ENCODE measurements at places on chromosomes 1 and 21.

- no peak for DNase-seq
Measured at GRCh38 chr1:181768211-181768929, 285.1 kb downstream of the CACNA1E start.

DNA sequence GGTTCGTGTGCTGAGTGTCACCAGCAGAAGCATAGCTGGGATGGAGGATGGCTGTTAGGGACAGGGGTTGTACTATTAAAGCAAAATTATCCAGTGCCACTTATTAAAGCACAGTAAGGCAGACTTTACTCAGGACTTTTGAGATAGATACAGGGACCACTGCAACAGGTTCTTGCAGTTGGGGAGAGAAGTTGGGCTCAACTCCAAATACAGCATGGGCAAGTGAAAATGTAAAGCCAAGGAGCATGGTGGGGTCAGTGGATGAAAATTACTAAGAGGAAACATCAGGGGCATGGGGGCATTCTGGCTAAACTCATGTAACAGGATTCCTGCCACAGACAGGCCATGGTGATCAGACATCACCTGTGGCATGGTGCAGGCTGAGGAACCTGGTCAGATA, 15.0 kb upstream of the REN start:
- DNase-seq, result no peak

DNA sequence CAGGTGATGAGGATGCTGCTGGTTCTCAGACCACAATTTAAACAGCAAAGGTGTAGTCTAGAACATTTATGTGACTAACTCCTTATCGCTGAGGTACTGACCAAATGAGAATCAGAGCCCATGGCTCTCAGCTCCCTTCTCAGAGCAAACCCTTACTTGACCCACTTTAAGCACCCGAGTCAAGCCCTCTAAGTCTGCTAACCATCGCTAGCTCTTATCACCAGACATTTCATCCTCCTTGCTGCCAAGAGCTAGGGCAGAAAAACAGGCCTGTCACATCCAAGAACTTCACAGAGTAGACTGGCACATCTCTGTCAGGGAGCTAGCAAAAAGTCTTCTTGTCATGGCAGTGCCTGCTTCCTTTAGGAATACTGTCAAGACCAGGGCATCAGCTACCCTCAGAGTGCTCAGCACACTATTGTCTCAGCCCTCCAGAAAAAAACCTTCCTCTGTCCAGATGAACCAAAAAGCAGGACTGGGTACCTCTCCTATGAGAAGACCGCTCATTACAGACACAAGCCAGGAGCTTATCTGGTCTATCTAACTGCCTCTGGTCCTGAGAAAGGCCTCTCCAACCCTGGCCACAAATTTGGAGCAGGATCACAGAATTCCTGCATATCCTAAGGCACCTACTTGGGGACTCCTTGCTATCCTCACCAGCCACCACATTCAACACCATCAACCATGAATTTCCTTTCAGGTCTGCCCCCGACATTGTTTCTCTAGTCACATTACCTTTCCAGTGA, 26.2 kb downstream of the ERI3 start:
- no peak for DNase-seq

DNA sequence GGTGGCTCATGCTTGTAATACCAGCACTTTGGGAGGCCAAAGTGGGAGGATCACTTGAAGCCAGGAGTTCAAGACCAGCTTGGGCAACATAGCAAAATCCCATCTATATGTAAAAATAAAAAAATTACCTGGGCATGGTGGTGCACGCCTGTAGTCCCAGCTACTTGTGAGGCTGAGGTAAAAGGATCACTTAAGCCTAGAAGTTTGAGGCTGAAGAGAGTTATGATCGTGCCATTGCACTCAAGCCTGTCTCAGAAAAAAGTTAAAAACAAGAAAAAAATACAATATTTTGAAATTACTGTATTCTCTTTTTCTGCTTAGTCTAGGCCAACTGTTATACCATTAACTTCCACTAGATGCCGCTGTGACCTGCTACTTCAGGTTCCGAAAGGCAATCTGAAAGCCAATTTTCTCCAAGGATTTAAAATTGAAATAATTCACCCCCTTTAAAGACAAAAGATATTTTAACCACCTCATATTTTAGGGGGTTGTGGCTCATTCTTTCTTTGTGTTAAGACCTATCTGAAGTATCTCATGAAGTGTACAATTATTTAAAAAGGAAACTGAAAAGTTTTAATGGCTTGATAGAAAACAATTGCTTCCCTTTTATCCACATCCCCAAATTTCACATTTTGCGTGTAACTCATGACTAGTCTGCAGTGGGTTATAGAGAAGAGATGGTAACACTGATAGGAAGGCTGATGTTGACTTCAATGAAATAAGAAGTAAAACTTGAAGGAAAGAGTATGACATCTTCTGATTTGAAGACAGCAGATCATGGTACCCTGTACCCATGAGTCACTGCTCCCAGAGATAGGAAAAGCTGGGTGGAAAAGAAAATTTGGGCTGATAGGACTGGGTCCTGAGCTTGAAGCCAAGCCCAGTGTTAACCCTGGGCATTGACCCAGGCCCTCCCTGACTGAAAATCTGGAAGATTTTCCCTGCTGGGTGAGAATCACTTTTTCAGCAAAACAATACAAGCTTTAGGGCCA, 24.4 kb upstream of the CLDN14 start:
- no peak for DNase-seq

DNA sequence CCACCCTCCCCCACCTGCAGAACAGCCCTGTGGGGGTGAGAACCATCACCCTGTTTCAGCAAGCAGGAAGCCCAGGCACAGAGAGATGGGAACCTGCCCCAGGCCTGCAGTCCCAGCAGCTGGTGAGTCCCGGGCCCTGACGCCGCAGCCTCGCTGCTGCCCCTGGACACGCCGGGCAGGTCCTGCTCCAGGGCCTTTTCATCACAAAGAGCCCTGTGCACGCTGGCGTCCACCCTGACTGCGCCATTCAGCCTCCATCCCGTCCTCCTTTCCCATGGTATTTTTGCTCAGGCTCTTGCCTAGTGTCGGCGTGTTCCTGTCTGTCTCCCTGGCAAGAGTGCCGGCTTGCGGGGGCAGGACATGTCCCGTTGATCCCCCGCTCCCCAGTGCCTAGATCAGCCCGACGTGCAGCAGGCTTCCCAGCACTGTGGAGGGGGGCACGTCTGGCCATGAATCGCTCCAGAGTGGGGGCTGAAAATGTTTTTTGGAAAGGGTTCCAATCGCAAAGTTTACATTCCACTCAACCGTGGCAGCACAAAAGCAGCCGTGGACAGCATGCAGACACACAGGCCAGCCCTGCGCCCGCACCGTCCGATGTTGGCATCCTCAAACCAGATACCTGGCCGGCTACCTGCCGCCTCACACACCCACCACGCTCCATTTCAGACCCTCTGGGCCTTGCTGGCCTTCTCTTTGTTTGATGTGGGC, 6.3 kb upstream of the TTC34 start:
- DNase-seq, result no peak

GRCh38 chr1:40758578-40759343, 24.8 kb upstream of the KCNQ4 start:
- no peak for DNase-seq
